ENCODE measurements at places on chromosomes 1 and 21.

- no peak for DNase-seq
Observed at GRCh38 chr1:229383961-229384360, 41.1 kb upstream of the CCSAP start.

DNA sequence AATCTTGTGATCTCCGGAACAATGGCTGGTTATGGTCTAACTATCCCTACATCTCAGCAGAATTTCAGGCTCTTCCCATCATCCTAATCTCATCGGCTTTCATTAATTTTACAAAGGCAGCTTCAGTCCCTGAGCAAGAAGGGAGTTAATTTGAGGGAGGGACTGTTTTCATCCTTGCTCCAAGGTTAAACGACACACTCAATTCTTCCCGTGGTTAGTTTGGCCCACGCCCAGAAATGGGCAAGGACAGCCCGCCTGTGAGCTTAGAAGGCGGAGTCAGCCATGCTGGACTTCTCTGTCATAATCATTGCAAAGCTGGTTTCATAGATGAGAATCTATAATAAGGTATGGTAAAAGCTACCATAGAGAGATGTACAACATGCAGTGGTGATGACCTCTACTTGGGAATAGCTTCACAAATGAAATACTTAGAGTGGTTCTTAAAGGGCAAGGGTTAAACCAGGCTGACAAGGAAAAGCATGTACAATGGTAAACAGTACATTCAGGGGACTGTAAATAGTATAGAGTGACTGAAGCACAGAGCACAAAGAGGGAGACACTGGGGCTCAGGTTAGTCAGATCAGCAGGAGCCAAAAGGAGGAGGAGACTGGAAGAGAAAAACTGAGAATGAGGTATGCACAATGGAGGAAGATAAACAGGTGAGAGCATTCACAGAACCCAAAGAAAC is 108.8 kb downstream of the SMYD3 start:
- DNase-seq: no peak

GRCh38 chr1:119651133-119651532 is 3.1 kb upstream of the ZNF697 start:
- DNase-seq: no peak

DNA sequence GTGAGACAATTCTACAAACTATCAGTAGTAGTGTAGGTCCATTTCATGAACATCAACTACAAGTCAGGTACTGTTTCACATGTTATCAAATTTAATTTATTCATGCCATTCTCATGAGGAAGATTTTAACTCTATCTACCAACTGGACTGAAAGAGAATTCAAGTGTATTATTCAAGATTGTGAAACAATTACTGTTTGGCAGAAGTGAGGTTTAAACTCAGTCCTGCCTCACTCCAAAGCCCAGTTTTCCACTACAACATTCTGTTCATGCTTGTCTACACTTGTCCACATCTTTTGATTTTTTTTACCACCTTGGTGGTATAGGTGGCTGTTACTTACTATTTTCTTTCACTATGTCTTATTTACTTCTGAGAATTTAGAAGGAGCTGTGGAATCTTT is 272.9 kb downstream of the TGFB2 start:
- DNase-seq: no peak

DNA sequence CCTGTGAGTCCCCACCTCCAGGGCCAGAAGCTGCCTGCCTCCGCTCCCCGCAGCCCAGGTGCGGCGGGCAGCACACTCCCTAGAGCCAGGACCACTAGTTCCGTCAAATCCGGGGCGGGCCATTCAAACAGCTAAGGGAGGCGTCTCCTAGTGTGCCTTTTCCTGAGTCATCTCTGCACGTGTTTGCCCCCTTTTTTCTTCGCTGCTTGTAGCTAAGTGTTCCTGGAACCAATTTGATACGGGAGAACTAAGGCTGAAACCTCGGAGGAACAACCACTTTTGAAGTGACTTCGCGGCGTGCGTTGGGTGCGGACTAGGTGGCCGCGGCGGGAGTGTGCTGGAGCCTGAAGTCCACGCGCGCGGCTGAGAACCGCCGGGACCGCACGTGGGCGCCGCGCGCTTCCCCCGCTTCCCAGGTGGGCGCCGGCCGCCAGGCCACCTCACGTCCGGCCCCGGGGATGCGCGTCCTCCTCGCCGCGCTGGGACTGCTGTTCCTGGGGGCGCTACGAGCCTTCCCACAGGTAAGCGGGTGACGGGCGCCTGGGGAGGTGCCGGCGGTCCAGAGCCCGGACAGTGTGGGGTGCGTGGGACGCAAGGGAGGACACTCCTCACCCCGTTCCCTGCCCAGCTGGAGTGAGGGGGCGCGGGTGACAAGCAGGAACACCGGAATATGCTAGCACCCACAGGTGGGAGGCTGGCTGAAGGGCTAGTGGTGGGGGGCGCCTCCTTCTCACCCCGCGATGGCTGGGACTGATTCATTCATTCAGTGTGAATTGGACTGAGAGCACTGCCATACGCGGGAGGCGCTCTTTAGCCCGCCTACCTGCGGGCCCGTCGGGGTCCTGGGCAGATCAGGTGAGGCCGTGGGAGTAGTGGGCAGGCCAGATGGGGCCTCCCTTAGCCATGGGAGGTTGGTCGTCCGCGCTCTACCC is at the start of gene TNFRSF8:
Gene TNFRSF8 (plus strand): TSS at position 163 of the 932 bp plus-strand sequence. CDS start 296 bp downstream, at position 459.
- DNase-seq: peak; percentile 61

DNA sequence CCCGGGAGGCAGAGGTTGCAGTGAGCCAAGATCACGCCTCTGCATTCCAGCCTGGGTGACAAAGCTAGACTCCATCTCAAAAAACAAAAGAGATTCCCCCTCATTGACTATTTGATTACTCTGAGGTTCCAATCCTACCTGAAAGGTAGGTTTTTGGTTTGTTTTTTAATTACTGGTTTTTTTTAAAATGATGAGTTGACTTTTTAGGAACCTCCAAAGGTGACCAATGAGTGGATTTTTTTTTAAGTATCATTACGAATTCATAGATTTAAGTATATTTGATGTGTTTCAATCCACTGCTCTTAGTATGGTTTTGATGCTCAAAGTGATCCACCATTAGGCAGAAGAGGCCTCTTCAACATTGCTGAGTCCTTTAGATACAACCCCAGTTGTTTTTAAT is 47.9 kb upstream of the LAX1 start:
- DNase-seq: no peak

DNA sequence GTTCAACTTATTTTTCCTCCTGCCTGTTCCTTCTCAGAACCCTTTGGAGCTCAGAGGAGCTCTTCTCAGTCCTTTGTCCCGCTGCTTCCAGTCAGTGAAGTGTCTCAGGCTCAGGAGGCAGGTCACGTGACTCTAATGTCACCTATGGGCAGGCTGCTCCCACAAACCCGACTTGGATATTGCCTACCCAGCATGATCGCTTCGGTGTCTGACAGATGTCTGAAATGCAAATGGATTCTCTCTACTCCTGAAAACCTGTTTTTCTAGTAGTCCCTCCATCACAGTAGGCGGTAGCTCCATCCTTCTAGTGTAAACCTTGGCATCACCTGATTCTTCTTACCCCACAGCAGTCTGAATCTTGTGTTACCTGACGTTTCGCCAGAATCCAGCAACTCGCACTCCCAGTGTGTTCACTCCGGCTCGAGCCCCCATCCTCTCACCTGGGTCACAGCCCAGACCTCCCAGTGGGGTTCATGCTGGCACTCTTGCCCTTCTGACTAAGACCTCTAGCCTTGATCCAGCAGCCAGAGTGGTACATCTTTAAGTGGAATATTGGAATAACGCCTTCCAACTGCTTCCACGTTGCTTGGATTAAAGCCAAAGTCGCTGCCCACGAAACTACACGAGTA is 5.4 kb downstream of the PADI6 start:
- no peak for DNase-seq

- no peak for DNase-seq
Observed at GRCh38 chr1:6134206-6134605, 45.9 kb downstream of the CHD5 start.

DNA sequence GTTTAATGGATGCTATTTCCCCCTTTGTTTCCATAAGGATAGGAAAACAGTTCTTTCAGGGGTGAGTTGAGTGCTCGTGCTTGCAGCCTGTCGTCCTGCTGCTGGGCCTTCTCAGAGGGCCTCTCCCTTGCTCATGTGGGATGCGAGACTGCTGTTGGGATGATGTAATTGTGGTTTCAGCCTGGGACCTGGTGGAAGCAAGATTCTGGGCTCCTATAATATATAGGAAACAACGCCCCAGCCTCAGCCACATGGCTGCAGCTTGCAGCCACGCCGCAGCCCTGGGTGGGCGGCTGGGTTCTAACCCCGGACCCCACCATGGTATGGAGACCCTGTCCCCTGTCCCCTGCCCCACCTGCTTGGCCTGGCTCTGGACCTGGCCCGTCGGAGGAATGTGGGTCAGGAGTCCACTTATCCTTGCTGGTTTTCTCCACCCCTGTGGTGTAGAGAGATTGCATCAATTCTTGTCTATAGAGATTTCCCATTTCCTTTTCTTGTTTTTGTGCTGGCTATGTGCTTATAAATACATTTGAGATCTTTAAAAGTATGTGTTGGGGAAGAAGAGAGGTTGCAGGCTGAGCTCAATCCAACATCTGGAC is 357.8 kb downstream of the SIPA1L2 start:
- DNase-seq: no peak

DNA sequence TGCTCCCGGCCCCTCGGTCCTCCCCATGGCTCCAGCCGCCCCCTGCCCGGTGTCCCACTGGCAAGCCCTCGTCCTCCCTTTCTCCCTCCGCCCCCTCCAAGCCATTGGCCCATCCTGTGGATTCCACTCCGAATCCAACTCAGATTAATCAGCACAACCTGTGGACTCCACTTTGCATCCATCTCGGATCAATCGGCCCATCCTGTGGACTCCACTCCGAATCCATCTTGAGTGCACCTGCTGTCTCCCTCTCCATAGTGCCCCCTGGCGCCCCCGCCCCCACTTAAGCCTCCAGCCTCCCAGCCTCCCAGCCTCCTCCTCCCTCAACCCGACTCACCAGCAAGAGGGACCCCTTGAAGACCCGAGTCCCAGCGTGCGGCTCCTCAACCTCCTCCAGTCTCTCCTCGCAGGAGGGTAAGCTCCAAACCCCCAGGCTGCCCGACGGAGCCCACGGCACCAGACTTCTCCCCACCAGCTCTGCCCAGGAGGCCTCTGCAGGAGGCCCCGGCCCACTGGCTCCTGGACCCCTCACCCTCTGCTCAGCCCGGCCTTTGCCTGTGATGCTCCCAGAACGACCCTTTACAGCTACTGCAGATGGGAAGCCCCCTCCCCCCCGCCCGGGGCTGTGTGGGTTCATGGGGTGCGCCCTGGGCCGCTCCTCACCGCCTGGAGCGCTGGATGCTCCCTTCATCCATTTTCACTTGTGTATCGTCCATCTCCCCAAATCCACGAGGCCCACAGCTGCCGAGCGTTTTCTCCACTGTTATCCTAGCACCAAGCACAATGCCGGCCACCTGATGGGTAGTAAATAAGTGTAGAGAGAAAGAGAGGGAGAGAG is 40.6 kb upstream of the TSPEAR start:
- DNase-seq: no peak

DNA sequence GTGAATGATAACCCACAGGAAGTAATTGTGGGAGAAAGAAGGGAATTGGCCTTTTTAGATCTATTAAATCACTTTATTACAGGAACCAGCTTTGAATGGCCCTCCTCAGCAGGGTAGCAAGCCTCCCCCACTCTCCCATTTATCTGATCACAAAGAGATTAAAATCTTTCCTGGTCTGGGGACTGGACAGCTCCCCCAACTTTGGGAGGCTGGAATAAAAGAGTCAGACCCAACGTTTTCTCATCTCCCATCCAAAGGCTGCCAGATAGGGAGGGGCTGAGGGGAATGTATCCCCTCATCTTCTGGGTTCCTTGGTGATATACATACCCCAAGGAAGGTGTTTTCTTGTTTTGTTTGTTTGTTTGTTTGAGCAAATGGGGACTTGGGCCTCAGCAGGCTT is 2.4 kb downstream of the LIN28A start:
- DNase-seq: no peak

DNA sequence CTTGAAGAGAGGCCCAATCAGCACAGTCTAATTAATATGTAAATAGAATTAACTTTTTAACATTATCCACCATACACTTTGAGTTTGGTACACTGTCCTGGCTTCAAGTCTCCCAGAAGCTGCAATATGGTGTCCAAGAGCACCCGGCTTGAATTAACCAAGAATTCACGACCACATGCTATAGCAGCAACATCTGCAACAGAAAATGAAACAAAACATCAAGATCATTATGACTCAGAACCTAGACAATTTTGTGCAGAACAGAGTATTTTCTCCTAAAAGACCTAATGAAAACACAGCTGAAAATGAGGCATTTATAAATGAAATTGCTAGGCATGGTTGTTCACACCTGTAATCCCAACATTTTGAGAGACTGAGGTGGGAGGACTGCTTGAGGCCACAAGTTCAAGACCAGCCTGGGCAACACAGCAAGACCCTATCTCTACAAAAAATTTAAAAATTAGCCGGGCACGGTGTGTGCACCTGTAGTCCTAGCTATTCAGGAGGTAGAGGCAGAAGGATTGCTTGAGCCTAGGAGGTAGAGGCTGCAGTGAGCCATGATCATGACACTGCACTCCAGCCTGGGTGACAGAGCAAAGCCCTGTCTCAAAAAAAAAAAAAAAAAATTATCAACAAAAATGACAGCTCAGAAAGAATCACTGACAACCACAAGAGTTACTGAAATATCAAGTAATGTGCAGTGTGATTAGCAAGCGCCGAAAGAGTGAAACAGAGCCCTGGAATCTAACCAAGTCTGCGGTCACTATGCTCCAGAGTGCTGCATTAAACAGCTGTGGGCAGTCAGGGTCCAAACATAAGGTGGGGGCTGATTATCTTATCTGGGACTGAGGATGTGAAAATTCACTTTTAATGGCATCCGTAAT is 45.3 kb downstream of the HSF2BP start:
- no peak for DNase-seq

- DNase-seq: no peak
Observed at GRCh38 chr21:42028766-42029425, 18.7 kb upstream of the ZBTB21 start.

DNA sequence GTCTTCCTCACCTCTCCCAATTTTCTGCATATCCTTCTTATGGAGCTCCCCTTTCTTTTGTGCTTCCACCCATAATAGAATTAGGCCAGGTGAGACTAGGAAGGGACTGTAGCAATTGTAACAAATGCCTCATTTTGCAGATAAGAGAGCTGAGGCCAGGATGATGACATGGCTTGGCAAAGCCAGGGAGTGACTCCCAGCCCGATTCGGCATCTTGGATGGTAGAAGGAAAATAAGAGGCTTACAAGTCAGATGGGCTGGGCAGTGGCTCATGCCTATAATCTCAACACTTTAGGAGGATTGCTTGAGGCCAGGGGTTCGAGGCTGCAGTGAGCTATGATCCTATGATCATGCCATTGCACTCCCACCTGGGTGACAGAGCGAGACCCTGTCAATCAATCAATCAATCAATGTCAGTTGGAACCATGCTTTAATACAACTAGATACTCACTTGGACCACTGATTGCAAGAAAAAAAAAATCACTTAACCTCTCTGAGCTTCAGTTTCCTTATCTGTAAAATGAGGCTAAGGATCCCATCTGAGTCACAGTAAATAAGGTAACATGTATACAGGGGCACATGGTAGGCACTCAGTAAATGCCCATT is 51.6 kb downstream of the PLEKHA6 start:
- no peak for DNase-seq

GRCh38 chr1:101905283-101905835 is 91.4 kb downstream of the OLFM3 start:
- no peak for DNase-seq
